ENCODE measurements at places on chromosomes 7 and 10. TPM values are rescaled to one million over a fixed set of nuclear protein-coding genes. Genes with fewer than 3 reads are reported as not detected.

SH2D4B gene
- total RNA-seq: not detected

MKX gene
- 23.7 TPM for total RNA-seq

ZNF365 gene
- 4.0 TPM for total RNA-seq

MEOX2 gene
- 4.5 TPM for total RNA-seq

PRRT4 gene
- total RNA-seq: 0.16 TPM

CYP2C9 gene
- not detected for total RNA-seq

CTNNA3 gene
- total RNA-seq: under 0.01 TPM

NSMCE4A gene
- total RNA-seq: 13.4 TPM

All from hair follicle dermal papilla cell (primary cell).